ENCODE measurements at places on chromosomes 16 and 17.
A peak's percentile ranks its signal among the peaks of the same experiment; 100 is the strongest.

DNA sequence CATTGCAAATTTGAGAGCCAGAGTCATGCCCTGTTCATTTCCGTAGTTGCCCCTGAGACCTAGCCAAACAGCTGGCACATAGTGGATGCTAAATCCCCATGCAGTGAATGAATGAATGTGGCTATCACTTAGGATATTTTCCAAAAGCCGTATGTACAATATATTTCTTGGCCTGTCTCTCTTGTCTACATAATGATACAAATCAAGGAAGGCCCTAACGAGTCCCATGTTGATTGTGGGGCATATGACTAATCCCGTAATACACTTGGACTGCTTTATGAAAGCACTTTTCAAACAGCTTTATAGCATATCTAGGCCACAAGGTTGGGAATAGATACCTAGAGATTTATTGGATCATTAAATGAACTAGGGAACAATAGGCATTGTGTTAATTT is 478.0 kb downstream of the SLC39A11 start:
- DNase-seq = no peak

DNA sequence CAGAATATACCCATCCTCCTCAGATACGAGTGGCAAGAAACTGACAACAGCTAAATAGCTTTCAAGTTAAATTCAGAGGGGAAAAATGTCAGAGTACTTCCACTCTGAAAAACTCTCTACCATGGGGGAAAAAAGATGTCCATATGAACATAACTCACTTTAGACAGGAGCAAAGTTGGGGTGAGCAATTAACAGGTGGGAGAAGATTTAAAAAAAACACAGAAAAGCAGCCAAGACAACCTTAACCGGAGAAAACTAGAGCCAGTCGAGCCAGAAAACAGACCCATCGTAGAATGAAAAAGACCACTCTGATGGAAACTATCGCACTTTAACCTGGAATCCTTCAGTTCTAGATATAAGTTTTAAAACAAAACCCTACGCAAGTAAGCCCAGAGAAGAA is 833 bp downstream of the TERF2 start:
- DNase-seq = no peak

- no peak for DNase-seq
Measured at GRCh38 chr16:82182266-82183003, 12.4 kb upstream of the MPHOSPH6 start.

DNA sequence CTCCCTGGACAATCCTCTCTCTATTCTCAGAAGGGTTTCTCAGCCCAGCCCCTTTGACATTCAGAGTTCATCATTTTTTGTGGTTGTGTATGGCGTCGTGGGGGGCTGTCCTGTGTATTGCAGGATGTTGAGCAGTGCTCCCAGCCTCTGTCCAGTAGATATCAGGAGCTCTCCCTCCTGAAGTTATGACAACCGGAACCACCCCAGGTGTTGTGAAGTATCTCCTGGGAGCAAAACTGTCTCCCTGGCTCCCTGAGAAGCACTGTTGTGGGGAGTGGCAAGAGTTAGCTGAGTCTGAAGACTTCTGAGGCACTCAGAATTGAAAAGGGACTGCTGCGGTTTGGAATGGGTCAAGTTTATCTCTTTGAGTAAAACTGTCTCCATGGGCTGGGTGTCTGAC is 55.9 kb upstream of the MGAT5B start:
- no peak for DNase-seq

DNA sequence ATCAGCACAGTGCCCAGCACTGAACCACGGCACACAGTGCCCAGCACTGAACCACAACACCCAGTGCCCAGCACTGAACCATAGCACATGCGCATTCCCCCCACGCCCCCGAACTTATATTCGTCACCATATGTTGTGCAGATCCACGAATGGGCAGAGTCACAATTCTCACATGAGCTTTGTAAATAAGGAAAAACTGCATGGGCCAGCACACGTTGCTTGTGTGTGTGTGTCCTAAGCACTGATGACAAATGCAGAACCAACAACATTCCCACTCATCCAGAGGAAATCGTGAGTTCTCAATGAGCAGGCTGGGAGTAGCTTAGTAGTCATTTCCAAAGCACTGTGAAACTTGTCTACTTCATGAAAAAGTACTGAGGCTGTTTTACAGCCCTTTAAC is 70.0 kb downstream of the ADCY9 start:
- no peak for DNase-seq

GRCh38 chr17:54900457-54901229 is at the start of gene TOM1L1:
Gene TOM1L1 (plus strand): TSS chr17:54900852. CDS start chr17:54900866, 14 bp downstream.
- DNase-seq = peak; percentile 94

- no peak for DNase-seq
Measured at GRCh38 chr17:77385750-77386501, 245.2 kb downstream of the SEC14L1 start.

GRCh38 chr17:77885678-77886386 is 72.7 kb upstream of the TNRC6C start:
- no peak for DNase-seq

DNA sequence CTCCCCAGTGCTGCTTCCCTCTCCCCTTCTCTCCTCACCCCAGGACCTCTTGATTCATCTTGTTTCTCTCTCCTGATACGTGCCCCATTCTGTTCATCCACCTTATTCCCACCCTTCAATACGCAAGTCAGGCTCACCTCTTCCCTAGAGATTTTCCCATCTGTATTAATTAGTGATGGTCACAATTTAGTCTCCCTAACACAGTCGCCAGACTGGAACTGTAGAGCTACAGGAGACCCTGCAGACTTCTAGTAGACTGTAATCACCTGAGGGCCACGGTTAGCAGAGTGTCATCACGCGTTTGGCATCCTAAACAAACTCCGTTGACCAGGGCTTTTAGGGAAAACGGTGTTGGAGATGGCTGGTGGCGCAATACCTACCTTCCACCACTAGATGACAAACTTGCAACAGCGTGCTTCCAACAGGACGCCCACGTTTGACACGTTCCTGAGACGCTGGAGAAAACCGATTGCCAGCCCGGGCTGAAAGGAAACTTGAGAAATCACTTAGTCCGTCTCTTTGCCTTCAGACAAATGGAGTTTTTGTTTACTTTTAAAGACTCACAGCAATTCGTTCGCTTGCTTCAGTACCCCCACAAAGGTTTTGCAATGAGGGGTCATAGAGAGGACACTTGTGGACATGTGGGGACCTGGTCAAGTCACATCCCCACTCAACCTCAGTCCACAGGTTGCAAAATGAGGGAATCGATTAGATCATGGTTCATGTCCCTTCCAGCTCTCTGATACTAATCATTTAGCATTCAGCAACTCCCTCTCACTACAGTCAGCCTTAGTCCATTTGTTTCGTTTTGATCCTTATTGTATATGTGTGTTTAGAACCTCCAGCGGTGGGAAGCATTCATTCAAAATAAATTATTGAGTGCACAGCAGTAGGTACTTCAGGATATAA is 20.6 kb downstream of the MYL4 start:
- peak; percentile 95 for DNase-seq

DNA sequence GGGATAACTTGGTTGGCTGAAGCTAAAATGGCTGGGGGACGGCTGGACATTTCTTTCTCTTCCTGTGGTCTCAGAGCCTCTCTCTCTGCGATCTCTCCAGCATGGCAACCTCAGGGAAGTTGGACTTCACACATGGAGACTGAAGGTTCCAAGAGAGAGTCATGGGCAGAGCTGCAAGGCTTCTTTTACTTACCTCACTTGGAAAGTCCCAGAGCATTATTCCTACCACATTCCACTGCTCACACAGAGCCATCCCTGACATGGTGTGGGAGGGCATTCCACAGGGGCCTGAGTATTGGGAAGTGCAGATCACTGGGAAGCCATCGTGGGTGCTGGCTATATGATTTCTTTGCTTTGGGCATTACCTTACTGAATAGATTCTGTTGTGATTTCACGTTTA is 9.8 kb upstream of the SLC6A2 start:
- DNase-seq = no peak

DNA sequence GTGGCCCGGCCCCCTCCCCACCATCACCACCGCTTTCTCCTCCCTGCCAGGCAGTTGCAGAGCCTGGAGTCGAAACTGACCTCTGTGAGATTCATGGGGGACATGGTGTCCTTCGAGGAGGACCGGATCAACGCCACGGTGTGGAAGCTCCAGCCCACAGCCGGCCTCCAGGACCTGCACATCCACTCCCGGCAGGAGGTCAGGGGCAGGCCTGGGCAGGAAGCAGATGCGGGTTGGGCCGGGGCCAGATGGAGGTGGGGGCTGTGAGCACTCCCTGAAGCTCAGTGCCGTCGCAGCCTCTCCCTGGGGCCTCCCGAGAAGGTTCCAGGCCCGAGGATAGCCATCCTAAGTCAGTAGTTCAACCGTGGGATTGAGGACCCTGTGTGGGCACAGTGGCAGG is 14.2 kb upstream of the ADGRG3 start:
- no peak for DNase-seq
